ENCODE measurements at places on chromosomes 5 and 9. TPM values are rescaled to one million over a fixed set of nuclear protein-coding genes. Genes with fewer than 3 reads are reported as not detected.

DNA sequence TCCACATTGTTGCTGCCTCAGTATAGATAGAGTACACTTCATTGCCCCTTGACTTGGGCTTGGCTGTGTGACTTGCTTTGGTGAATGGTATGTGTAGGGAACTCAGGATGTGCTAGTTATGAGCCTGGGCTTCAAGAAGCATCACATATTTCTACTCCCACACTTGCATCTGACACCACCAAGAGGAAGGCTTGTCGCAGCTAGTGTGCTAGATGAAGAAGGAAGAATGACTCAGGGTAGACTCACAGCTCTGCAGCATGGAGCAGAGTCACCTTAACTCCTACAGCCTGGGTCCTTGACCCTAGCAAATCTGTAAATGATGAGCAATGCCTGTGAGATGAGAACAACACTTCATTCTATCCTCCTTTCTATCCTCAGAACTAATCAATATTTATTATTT lies 261.8 kb downstream of the ASTN2 start:
- no peak for DNase-seq

DNA sequence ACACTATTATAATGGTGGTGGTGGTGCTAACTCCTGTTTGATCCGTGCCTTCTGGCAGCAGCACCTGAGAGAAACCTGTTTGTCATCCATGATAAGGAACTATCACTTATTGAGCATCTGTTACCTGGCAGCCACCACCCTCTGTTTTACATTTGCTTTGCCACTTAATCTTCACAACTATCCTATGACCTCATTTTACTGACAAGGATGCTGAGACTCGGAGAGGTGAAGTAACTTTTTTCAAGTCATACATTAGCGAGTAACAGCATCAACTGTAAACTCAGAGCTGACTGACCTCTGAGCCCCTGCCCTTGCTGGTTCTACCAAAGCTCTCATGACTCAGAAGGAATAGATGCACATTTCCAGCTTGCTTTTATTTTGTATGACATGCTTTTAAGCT lies 81.1 kb downstream of the EGFLAM start:
- no peak for DNase-seq

GRCh38 chr9:4559261-4560182 lies 69.3 kb downstream of the SLC1A1 start:
- DNase-seq = no peak

Gene ABLIM3
- total RNA-seq = 14.2 TPM

- no peak for DNase-seq
Observed at GRCh38 chr9:38422555-38423260, 1.5 kb downstream of the IGFBPL1 start.

Gene ARHGEF37
- 0.81 TPM for total RNA-seq

- DNase-seq = no peak
Observed at GRCh38 chr5:137315534-137316345, 183.4 kb downstream of the SPOCK1 start.

Gene AQP7
- total RNA-seq = 0.97 TPM

GRCh38 chr5:139494832-139495231 lies 12.3 kb upstream of the STING1 start:
- no peak for DNase-seq

DNA sequence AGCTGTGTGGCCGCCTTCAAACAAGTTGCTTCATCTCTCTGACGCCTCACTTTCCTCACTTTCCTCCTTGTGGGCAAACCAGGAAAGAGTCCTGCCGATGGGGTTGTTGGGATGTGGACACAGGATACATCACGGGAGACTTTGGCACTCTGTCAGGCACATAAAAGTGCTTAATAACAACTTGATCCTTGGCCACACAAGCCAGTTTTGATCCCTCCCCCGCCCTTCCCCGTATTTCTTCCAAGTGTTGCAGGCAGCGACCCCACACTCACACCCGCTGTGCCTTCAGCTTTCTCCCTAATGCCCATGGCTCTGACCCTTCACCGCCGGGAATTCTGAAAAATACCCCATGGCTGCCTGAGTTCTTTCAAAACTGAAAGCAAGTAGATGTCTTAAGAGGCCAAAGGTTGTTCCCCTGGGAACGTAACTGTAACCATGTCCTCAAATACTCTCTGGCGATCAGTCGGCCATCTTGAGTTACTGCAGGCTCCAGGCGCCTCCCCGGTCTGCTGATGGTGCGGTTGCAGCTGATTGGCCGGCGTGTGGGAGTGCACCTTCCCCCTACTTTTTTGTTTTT lies 59.8 kb downstream of the ARHGEF37 start:
- peak; percentile 43 for DNase-seq

Measured in H4 (cell line).